Activated naive CD4-positive, alpha-beta T cell treated with anti-CD3 and anti-CD28 coated beads, Interleukin-2, amount 50 U/mL, for 72 hours (primary cell): ENCODE measurements at places on chromosomes 16 and 17.

DNA sequence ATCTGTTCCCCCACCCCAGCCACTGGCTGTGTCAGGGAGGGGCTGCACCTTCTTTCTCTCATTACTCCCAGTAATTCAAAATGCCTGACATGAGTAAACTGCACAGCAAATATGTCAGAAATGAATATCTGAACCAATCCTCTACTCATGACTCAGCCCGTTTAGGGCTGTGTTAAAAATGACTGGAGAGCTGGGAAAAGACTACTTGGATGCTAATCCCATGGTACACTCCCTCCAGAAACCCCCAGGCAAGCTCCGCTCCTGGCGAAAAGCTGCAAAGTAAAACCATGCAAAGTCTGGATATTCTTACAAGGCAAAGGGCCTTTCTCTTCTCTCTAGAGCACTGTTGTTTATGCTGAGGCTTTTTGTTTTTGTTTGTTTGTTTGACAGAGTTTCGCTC lies 448.1 kb upstream of the DYNLRB2 start:
- no peak for DNase-seq

GRCh38 chr16:85969591-85969990 lies 70.6 kb downstream of the IRF8 start:
- DNase-seq, result no peak

- no peak for DNase-seq
Observed at GRCh38 chr17:29709866-29710519, 87.3 kb upstream of the CORO6 start.

GRCh38 chr17:63693411-63694113 lies 6.4 kb downstream of the LIMD2 start:
- DNase-seq, result no peak

DNA sequence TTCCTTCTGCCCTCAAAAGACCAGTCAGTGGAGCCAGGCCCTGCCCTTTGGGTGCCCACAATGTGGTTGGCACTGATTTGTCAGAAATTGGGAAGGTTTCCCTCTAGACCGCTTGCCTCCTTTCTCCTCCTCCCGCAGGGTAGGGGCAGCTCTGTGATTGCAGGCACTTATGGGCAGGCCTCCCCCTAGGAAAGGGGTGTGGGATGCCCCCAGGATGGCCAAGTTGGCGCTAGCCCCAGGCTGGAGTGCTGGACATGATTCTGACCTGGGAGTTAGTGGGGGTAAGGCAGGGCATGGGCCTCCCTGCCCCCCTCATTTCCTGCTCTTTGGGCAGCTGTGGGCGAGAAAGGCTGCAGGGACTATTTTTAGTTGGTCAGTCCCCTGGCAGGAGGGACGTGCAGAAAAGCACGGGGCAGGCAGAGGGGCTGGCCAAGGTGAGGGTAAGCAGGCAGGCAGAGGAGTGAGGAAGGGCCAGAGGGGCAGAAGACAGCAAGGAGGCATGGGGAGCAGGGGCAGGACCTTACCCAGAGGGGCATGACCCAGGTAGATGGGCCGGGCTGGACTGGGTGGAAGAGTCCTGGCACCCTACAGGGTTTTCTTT lies 3.3 kb downstream of the RARA start:
- DNase-seq, result no peak

DNA sequence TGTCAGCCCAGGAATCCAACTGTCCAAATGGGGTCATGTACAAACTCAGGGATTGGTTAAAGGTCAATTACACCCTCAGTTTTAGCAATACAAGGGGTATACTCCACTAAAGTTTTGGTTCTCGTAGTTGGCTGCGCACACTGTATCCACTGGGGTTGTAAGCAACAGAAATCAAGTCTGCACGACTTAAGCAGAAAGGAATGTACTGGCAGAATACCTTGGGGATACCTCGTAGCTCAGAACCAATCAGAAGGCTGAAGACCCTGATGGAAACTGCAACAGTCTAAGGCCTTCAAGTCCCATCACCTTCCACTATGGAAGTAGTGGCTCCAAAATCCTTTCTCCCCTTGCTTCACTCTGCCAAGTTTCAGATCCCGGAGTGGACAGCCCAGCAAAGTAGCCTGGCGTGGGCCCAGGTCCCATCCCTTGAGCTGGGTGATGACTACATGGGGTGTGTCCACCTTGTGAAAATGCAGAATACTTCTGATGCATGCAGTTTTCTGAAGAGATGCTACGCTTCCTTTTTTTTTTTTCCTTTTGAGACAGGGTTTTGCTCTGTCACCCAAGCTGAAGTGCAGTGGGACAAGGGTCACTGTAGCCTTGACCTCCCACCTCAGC lies 21.1 kb upstream of the RPH3AL start:
- no peak for DNase-seq

DNA sequence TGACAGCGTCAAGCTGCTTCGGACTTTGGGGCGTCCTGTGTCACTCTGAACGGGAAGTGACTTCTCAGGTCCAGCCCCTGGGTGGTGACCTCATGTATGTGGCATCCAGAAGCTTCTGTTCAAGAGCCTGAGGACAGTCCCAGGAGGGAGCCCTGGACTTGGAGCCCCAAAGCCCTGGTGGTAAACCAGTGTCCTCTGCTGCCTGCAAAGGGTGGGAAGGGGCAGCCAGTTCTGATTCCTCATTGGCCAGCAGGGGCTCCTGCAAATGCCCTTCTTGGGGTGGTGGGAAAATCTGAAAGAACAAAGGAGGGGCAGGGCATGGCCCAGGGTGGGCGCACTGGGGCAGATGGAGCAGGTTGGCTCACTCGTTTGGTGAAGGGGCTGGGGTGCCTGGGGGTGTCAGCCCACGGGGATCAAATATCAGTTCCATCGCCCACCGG lies 1.6 kb downstream of the OSGIN1 start:
- no peak for DNase-seq

GRCh38 chr16:29674188-29674587 lies 4.8 kb upstream of the QPRT start:
- DNase-seq, result no peak

DNA sequence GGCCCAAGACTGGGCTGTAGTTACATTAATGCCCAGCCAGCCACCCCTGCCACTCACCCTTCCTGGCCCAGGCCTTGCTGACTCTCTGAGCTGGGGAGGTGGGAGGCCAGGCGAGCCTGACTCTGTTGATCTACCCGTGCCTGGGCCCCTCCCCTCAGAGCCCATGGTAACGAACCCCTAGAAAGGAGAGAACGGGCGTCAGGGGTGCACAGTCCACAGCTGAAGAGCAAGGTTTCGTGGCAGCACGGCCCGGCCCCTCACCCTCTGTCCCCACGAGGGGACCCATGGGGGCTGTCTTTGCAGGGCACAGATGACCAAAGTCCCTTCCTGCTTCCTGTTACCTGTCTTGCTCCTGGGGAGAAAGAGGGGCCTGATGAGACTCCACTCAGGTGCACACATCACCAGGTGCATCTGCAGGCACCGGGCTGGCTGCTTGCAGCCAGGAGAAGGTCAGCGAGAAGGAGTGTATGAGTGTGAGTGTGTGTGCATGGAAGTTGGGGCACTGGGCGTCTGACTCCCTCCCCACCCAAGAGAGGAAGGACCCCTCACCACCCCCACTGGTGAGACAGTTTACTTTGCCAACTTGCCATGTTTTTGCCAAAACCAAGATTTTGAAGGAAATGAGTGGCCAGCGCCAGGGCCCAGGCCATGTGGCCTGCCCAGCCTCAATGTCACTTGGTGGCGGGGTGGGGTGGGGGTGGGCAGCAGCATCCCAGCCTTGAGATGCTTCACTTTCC lies 359.1 kb downstream of the SEC14L1 start:
- no peak for DNase-seq

DNA sequence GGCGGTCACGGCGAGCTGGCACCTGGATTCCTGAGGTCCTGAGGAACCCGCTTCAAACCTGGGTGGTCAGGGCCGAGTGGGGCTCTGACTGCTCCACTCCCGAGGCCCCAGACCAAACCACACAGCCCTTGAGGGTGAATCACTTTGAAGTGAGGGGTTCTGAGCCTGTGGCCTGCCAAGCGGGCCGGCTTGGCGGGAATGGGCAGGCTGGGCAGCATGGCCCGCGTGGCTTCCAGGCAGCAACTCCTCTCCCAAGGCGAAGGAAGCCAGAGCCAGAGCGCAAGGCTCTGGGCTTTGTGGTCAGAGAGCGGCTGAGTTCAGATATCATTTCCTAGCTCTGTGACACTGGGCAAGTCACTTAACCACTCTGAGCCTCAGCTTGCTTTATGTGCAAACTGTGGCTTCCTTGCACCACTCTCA lies 42.7 kb downstream of the CMIP start:
- DNase-seq, result no peak

GRCh38 chr16:79451196-79451816 lies 149.2 kb downstream of the MAF start:
- no peak for DNase-seq

DNA sequence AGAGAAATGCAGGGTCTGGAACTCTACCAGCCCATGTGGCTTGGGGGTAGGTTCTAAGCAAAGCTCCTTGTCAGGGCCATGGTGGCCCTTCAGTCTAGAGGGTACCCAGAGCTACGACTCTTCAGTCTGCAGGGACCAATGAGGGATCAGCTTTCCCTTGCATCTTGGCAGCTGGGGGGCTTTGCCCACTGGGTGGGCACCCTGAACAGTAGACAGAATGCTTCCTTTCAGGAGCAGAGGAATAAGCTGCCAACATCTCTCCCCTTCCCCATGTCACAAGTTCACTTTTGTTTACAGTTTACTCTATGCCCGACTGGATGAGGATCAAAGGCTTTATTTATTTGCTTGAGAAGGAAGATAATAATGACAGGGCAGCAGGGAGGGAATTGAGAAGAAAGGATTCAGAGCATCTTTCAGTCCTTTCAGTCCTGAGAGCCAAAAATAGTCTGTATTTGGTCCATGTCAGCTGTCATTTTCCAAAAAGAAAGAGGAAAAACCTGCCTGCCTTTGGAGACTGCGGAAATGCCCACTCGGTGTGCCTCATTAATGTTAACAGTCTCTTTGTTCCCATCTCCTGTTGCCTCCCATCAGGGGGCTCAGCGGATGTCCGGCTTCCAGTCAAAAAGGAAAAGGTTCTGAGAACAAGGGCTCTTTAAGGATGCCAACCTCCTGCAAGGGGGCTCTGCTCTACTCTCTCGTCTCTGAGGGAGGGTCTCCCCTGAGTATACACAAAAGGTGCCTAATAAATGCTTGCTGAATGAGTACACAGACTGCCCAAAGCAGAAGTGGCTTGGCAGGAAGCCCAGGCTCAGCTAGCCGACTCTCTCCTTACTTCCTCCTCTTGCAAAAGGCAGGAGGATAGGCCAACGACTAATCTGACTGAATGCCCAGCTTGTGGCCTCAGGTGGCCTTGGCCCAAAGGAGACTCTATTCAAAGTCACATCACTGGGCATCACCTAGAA lies 17.1 kb downstream of the TRAF4 start:
- DNase-seq, result no peak

- DNase-seq, result peak; percentile 57
Observed at GRCh38 chr17:64781014-64781756, 119.1 kb upstream of the SMURF2 start.

DNA sequence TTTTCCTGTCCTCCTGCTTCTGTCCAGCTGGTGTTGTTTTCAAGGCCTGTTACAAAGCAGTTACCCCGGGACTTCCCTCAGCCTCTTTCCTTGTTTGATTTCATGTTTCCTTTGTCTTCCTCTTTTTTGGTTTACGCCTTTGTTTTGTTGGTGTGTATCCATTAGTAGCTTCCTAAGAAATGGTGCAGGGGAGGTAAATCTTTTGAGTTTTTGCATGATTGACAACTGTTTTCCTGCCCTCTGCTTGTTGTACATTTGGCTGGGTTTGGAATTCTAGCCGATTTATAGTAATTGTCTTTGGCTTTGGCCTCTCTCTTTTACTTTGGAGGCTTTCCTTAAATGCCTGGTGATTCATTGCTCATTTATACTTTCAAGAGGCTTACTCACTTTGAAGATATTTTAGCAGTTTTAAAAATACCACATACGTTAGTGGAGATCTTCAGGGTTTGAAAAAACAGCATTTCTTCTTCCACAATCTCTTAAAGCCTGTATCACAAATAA lies 32.8 kb downstream of the DNAH2 start:
- no peak for DNase-seq

DNA sequence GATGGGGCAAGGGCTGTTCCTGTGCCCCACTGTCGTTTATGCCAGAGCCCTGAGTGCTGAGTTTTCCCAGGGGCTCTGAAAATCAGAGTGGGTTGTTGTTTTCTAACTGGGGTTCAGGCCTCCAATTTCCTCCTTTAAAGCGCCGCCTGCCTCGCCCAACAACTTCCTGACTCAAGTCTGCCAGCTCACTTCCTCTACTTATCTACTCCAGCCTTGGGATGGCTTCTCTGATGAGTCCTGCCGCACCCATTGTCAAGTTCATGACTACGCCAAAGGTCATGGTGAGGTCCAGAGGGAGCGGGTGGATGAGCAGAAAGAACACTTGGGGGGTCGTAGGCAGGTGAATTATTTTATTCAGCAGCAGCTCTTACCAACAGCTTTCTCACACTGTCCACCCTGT lies 104.7 kb downstream of the UTP18 start:
- peak; percentile 16 for DNase-seq

DNA sequence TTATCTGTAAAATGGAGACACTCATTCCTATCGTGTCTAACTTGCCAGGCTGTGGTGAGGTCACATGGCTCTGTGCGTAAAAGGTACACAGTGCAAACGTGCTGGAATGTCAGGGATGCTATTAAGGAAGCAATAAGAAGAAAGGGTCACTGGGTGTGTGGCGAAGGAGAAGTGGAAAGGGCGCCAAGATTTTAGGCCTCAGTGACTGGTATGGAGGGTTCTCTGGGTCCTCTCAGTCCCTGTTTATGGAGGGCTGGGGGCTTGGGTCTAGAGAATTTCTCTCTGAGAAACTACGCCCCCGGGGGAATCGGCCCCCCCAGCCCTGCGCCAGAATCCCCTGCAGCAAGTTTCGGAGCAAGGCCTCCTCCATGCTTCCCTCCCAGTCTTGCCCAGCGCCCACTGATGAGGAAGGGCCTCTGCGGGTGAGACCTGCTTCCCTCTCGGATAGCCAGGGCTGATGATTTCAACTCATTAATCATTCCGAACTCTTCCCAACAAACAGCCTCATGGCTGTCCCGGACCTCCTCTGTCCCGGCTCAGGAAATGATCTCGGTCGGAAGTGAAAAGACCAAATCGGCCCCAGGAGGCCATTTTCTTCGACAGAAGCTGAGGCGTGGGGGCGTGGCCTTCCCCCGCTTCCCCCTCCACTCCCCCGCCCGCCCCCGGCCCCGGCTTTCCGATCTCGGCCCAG lies 1.2 kb upstream of the HEXIM1 start:
- peak; percentile 72 for DNase-seq

DNA sequence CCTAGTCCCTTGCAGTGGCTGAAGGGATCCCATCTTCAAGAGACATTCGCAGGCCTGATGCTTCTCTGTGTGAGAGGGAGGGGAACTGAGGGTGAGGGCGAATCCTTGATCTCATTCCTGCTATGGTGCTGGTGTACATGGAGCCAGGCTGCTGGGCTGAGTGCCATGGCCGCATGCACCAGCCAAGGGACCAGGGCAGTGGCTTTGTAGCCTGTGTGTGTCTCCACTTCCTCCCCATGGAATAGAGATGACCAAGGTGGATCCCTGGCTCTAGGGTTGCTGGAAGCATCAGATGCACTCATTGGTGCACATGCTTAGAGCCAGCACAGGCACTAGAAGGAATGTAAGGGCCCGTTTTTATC lies 195.0 kb downstream of the FOXL1 start:
- DNase-seq, result no peak

GRCh38 chr17:34116306-34116705 lies 138.8 kb upstream of the CCL2 start:
- no peak for DNase-seq

- DNase-seq, result no peak
Observed at GRCh38 chr16:15539197-15539596, 103.8 kb downstream of the MARF1 start.
